Stimulated activated CD8-positive, alpha-beta memory T cell treated with anti-CD3 and anti-CD28 coated beads, Interleukin-7, amount 100 ng/mL, for 48 hours (primary cell): ENCODE measurements at places on chromosomes 5 and 9.

DNA sequence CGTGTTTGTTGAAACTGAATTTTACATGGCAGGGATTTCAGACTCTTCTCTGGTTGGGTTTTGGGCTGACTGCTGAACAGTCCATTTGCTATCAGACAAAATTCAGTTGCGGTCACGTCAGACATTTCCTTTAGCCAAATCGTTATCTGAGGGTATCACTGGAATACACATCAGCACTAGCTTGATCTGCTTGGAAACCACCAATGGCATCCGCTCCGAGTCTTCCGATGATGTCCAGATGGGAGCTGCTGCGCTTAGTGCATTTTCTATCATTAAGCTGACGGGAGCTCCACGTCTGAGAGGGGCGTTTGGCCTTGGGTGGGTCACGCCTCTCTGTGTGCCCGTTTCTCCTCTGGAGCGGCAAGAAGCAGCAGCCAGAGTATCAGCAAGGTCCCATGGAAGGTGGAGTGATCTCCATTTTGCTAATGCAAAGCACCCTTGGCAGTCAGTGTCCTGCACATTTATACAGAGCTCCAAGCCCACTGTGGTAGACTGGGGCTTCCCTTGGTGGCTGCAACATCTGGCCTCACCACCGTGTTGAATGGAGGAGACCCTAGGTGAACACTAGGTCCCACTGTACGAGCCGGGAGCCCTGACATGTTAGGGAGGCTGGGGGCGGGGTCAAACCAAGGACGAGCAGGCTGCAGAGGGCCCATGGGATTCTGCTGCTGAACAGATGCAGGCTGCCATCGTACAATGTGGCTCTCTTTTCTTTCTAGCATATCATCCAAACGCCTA is 134.6 kb upstream of the PHYKPL start:
- no peak for DNase-seq

DNA sequence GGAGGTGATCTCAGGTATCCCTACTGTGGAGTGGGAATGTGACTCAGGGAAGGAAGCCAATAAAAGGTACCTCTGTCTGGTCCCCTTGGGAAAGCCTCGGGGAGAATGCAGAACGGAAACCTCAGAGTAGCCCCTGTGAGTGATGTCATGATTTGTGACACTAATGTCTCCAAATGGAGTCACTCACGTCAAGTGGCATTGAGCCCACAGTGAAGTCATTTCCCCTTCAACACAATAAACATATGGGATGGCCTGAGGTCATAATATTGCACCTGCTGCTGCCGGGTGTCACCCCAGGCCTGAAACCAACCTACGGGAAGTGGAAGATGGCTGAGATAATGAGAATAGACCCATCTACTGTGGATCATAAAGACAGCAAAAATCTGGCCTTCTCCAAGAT is 75.9 kb upstream of the GOLM1 start:
- DNase-seq: no peak

DNA sequence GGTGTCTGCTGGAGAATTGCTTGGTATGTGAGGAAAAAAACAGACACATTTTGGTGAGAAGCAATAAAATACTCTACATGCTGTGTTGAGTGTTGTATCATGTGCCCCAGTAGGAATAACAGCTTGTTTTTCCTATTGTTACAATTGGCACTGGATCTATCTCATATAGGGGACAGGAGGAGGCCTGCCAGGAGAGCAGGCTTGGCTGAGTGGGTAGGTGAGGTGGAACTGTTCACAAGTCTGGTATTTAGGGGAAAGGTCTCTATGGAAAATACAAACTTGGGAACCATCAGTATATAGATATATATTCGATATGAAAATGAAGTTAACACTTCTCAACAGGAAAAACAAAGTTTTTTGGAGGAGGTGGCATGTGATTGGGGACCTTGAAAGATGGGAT is 9.5 kb upstream of the SH3TC2 start:
- no peak for DNase-seq

GRCh38 chr5:159705948-159706347 is 210.3 kb upstream of the ADRA1B start:
- no peak for DNase-seq
